Hematopoietic multipotent progenitor cell (in vitro differentiated cells): ENCODE measurements at places on chromosomes 13 and 19.

GRCh38 chr19:50967929-50968715 lies 1.3 kb downstream of the KLK6 start:
- no peak for DNase-seq

DNA sequence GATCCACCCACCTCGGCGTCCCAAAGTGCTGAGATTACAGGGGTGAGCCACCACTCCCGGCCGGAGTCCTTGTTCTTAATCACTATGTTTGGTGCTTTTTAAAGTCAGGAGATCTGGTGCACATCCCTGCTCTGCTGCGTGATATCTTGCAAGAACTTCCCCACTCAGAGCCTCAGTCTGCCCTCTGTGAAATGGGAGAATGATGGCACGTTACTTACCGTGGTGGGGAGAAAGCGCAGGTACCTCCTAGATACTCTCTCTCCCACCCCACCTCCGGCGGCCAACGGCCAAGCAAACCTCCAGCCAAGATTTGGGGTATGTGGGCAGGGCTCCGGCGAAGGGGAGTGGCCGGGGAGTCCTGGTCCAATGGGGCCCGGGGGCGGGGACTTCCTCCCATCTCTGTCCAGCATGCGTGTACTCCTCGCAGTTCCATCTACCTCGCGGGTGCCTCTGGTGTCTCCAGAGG lies at the start of gene RYR1:
TSS of gene RYR1 (plus strand) at position 424 of the 466 bp plus-strand sequence. CDS start 139 bp downstream, outside the sequence.
- DNase-seq = no peak

GRCh38 chr13:23806874-23807526 lies 82.2 kb downstream of the MIPEP start:
- DNase-seq = no peak

DNA sequence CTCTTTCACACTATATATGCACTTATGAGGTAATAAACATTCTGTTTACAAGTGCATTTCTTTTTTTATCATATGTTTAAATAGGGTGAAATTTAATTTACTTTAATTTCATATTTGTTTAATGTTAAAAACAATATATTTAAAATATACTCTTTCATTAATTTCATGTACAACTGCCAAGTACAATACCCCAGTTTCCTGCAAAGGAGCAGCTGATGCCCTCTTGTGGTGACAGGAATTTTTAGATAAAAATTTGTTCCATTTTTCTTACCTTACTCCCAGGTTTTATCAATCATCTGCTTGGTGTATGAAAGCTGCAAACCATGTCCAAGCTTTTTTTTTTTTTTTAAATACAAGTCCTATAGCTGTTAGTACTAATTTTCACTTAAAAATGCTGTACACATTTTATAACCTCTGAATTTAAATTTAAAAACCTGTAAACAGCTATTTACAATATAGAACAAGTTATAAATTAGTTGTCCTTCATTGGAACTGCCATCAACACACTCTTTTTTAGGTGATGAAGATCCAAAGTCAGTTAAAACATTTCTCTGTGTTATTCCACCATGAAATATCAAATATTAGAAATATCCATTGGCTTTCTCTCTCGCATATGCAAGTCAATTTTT lies 4.9 kb downstream of the PCDH20 start:
- DNase-seq = no peak

GRCh38 chr19:13160557-13160956 lies 10.3 kb downstream of the IER2 start:
- DNase-seq = no peak

GRCh38 chr13:113458253-113459065 lies 5.2 kb upstream of the ADPRHL1 start:
- DNase-seq = peak; percentile 31

DNA sequence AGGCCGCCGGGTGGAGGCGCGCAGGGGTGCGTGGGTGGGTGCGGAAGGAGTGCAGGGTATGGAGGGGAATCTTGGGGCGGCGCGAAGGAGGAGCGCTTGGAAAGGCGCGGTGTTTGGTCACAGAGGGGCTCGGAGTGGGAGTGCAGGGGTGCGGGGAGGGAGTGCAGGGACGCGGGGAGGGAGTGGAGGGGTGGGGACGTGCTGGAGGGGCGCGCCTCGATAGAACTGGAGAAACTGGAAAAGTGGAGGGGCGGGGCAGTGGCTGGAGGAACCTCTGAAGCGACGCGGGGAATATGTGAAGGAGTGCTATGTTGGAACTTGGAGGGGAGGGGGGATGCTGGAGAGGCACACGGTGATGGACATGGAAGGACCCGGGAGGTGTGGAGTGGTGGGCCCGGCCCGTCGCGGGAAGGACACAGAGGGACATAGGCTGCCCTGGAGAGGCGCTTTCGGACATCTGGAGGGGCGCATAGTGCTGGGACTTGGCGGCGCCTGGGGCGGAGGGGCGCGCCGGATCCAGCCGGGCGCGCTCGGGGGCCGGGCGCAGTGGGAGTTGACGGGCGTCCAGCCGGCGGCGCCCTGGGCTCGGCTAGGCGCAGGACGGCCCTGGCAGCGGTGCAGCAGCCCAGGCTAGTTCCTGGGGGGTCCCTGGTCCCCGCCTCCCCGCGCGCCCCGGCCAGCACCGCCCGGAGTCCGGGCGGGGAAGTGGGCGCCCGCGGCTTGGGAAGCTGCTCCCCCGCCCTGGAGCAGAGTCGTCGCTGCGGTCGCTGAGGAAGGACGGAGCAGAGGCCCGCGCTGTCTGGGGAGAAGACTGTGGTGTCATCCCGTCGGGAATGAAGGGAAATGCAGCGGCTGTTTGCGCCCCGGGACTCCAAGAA lies 20.8 kb upstream of the SGCG start:
- DNase-seq = no peak

DNA sequence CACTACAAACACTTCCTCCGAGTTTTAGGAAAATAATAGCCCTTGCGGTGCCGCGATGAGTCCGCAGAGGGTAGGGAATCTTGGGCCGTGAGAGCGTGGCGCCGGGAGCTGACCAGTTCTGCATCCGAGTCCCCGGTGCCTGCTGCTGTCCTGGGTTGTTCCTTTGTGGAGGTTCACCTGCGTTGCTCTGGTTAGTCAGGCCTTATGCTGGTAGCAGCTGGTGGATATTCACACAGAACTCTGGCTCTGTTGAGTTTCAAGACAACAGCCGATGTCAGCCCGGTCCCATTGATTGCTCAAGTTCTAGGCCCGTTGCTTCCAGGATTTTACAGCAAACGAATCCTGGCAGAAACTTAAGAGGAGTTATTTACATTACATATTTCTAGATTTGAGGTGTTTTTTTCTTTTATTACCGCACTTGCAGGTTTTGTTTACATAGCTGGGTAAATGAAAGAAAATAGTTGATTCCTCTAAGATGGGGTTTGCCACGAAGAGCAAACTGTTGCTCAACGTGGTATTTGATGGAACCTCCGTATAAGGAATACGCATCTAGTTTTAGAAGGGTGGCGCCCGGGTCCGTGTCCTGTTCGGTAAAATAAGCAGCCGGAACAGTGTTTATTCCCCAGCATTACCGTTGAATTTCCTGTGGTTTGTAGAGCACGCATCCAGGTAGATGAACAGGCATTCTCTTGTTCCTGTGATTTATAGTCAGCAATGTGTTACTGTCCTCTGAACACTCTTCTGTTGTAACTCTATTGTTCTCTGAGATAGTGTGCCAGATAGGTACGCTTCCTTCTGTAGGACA lies 1.3 kb downstream of the CLDN10 start:
- no peak for DNase-seq

GRCh38 chr19:40524133-40524549 lies 52.5 kb upstream of the SHKBP1 start:
- DNase-seq = no peak

- DNase-seq = no peak
These were observed 142.1 kb upstream of the MAB21L1 start for GRCh38 chr13:35618565-35619083.

- DNase-seq = peak; percentile 22
These were observed at the start of gene NEK5 for GRCh38 chr13:52128714-52129700. Gene NEK5, minus strand, starts transcription at chr13:52129073. Its CDS starts 1,591 bp downstream, at chr13:52127482.

DNA sequence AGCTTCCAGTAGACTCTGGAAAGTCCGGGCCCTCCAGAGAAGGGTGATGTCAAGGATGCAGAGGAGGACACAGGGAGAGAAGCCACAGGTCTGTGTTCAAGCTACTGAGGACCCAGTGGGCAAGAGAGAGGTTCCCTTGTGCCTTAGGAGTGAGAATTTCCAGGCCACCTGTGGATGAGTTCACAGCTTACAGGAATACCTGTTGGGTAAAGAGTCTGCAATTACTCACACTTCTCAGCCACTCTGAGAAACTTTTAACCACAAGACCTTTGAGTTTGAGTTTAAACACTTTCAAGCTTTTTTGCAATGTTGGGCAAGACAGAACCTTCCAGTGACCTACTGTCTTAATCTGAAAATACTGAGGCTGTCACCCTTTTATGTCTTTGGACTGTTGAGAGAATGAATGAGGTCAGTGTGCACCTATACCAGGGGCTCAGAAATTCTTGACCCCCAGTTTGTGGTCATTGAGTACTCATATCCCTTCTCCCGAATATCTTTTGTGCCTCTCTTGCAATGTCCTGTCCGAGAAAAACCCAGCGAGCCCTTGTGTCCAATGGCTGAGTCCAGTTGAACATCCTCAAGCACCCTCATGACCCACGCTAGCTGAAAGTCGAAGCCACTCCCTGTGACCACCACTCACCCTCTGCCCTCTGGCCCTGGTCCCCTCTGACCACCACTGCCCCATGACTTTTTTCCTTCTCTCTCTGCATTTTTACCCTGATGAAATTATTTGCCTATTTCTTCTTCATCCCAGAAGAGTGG lies 368.5 kb upstream of the ZNF507 start:
- DNase-seq = no peak

GRCh38 chr13:51923983-51924539 lies 62.3 kb downstream of the CCDC70 start:
- peak; percentile 24 for DNase-seq

DNA sequence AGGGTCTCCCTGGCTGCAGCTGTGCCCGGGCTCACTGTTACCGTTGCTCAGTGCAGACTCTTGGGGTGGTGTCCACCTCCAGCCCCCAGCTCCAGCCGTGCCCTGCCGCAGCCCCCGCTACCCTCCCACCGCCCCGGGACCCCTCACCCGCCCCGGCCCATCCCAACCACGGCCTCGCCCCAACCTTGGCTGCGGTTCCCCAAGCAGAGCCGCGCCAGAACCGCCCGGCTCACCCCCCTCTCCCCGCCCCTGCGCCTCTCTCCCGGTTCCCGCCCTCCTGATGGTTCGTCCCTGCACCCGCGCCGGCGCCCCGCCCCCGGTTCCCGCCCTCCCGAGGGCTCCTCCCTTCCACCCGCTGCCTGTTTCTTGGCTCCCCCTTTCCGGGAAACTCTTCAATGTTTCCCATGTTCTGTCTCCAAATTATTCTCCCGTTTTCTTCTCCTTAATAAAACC lies 40.3 kb downstream of the ANKRD10 start:
- peak; percentile 33 for DNase-seq

DNA sequence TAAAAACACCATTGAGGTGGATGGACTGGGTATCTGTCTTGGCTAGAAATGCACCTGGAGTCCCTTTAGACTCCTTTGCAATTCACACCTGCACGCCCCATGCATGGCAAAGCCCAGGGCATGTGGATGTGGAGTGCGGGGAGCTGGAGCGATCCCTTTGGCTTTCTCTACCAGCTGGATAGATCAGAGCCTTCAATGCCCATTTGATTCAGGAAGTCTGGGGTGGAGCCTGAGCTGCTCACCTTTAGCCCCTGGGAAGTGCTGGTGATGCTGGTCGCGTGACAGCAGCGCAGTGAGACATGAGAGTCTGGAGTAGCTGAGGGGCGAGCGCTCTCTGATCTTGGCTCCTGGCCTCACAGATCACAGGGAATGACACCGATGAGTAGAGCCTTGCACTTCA lies 4.8 kb upstream of the ZNF536 start:
- no peak for DNase-seq

- no peak for DNase-seq
These were observed 354.4 kb upstream of the DACH1 start for GRCh38 chr13:72221276-72221962.

GRCh38 chr19:53158119-53158656 lies 665 bp downstream of the ZNF347 start:
- DNase-seq = peak; percentile 30

GRCh38 chr13:49124693-49125304 lies 95.3 kb upstream of the MLNR start:
- DNase-seq = no peak

DNA sequence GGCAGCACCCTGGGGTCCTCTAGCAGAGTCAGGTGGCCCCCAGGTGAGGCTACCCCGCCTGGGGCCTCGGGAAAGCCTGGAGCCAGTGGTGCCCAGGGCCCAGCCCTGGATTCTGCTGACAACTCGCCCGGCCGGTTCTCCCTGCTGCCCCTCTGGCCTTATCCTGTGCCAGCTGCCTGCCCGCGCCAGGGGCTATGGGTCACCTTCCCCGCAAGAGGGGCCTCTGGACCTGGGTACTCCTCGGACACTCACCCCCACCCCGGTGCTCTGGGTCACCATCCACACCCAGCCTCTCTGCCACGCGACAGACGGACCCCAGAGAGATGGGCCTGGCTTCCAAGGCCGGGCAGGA lies 24.0 kb downstream of the ZBTB7A start:
- no peak for DNase-seq

DNA sequence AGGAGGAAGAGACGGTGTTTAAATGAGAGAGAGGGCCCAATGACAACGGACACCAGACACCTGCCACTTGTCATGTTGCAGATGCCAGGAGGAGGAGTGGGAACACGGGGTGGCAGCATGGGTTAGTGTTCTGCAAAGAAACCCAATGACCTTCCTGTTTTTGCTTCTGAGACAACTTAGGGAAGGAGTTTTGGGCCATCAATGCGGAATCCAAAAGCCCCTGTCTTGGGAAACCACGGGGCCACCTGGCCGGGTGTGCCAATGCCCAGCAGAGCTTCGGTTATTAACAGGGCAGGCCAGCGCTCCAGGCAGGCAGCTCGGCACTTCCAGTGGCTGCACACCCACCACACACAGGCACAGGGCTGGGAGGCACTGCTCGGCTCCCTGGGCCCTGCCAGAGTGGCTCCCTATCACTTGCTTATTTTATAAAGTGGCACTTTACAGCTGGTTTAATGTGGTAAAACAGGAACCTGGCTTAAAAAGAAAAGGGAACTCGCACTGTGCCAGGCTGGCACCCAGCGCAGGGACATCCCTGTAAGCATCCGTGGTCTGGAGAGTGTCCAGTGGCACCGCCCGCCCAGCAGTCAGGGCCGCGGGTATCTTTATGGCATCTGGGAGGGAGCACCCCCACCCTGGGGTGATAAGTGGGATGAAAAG lies 19.1 kb downstream of the ELL start:
- peak; percentile 45 for DNase-seq

DNA sequence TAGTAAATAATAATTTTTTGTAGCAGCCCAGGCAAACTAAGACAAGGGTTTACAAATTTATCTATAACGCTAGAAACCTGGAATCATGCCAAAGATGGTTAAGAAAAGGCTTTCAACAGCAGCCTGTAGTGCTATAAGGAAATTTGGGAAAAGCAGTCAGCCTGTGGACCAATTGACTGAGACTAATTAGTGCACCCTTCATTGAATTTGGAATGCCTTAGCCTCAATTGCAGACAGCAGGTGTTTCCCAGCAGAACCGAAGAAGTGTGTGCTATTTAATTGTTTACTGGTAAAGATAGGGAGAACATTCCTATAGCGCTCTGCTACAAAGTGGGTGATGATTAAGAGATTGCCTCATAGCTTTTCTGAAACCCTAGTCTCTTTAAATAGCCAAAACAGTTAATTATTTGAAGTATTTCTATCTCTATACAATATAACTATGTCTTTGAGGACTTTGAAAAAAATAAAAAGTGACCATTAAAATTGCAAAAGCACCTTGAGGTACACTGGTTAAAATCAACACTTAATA lies 1884.3 kb upstream of the PCDH20 start:
- DNase-seq = no peak
